Caudate nucleus (tissue), 63 donors: ENCODE measurements at places on chromosomes 6 and 20.

DNA sequence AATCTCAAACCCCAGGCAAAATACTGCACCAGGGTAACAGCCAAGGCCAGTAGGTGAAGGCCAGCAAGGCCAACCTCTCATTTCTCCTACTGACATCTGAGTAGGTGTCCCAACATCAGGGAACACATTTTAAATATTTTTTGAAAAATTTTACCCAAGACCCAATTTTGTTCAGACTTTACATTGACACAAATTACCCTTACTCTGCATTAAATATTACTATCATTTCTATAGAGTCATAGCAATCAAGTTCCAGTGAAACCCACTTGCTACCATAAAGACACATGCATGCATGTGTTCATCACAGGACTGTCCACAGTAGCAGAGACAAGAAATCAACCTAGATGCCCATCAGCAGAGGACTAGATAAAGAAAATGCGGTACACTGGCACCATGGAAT, 99.9 kb downstream of the NRN1 start:
- no peak for DNase-seq

DNA sequence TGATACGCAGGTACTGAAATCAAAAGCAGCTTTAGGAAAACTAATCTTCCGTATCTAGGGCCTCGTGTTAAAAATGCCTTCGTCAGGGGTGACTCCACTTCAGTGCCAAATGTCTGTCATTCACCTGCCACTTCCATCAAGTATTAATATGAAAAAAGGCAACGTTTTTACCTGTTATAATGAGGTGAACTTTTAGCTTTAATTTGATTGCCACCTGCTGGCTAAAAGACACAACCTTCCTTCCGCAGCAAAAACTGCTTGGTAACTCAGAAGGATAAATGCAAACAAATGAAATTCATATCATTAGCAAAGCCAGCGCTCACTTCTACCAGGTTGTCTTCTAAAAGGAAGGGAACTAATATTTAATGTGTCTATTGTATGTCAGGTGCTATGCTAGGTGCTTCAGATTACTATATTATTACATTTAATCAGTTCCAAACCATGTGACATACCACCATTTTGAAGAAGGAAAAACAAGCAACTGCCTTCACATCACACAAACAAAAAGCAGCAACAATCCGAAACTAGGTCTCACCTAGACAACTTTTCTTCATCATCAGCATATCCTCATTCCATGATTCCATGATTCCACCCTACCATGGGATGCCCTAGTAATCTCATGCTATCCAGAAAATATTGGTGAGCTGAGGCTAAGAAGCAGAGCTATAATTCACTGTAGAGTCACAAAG, 20.6 kb upstream of the ARHGAP18 start:
- no peak for DNase-seq

GRCh38 chr20:44437497-44437896, 38.2 kb upstream of the TTPAL start:
- DNase-seq = no peak

DNA sequence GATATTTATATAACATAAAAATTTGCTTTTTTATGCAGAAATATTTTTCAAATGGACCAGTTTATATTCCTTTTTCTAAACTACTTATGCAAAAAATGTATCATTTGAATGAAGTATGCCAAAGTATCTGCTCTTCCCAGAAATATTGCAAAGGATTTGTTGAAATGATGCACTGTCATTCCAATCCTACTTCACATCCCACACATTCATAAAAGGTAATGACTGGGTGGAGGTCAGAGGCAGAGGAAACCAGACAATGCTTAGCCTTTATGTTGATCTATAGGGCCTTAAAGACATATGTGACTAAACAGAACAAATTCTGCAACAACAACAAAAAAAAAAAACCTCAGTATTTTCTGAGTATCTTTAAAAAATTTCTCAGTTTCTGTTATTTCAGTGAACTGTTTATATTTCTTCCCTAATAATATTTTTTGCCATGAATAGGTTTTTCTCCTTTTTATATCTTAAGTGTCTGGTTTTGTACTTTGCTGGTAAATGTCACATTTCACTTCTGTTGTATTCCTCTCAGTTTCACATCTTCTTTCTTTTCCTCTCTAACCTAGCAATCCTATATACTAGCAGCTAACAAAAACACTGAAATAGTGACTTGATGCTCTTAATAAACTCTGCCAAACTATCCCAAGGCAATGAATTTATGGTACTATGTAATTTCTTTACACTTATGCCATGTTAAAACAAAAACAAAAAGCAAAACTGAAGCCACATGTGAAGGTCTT, 374.1 kb downstream of the BCKDHB start:
- no peak for DNase-seq

DNA sequence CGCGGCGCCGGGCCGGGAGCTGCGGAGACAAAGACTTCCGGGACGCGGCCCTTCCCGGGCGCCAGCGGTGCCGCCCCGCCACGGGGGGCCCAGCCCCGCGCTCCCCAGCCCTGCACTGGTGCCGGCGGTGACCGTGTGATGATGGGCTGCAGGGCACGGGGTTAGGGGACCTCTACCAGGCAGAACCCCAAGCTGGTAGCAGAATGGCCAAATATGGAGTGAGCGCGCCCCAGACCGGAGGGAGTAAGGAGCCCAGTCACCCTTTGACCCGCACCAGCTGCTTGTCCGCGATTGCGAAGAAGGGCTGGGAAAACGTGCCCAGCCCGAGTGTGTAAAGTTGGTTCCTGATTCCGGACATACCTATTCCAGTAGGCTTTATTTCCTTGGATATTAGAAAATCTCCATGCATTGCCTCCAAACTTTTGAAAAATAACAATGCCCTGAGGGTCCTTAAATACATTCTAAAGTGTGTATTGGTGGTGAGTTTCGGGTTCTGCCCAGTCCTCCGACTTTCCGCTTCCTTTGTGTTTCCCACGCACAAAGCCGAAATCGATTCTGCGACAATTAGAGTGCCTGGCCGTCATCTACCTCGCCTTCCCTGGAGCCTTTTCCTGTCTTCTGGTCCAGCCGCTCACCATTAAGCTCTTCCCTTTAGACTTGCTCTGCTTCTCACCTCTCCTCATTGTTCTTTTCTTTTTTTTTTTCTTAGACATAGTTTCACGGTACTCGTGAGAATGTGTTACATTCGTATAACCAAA, 1.1 kb downstream of the ABRACL start:
- DNase-seq = no peak

DNA sequence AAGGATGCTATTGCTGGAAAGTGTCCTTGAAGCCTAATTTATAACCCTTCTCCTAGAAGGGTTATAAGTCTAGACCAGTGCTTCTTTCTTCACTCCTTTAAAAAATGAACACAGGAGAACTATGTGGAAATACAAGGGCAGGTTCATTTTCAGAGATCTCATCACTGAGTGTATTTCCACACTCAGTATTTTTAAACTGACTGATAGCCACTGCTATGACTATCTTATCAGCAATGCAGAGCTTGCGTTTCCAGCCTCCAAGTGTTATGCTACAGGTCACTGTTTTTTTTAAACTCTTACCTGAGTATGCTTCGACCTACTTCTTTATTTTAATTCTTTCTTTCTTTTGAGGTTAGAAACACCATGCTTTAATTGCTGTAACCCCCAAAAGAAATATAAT, 319.1 kb downstream of the ARHGAP18 start:
- no peak for DNase-seq
